ENCODE measurements at places on chromosomes 11 and 22.
A peak's percentile ranks its signal among the peaks of the same experiment; 100 is the strongest.

DNA sequence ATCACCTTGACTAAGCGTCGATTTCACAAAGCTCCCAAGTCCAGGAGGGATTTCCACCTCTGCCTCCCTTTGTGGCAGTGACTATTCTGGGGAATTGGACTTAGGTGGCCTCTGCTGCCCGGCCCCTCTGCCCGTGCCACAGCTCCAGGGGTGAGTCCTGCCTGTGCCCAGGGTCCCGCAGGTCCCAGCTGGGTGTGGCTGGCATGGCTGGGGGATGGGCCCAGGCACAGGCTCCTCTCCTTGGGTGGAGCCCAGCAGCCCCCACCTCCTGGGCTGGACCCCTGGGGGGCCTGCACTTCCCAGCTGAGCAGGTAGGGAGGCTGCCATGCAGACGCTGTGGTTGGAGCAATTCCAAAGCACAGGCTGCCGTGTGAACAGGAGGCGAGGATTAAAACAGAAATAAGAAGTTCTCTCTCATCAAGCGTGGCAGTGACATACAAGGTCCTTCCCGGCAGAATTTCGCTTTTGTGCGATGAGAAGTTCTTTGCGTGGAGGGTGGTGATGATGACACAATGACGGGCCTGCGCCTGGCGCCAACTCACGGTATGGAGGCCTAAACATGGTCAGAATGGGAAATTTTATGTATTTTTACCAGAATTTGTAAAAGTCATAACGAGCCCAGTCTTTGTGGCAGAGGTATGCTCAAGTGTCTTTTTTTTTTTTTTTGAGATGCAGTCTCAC, 107.3 kb downstream of the BRD1 start:
- DNase-seq = no peak

DNA sequence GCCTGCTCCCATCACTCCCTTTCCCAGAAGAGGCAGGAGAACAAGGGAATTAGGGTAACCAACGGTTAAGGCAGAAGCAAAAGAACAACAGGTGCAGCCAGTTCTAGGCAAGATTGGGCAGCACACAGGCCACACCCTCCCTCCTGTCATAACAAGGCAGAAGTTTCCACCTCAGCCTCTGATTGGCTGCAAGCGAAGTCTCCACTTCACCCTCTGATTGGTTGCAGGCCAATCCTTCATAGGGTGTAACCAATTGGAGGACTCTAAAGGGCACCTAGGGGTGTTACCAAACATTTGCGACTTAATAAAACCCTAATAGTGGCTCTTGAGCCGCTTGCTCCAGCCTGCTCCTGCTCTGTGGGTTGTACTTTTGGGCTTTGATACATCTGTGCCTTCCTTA, 153.8 kb downstream of the CACNA1I start:
- no peak for DNase-seq

GRCh38 chr11:74462009-74462408, 5.3 kb downstream of the KCNE3 start:
- DNase-seq = no peak

DNA sequence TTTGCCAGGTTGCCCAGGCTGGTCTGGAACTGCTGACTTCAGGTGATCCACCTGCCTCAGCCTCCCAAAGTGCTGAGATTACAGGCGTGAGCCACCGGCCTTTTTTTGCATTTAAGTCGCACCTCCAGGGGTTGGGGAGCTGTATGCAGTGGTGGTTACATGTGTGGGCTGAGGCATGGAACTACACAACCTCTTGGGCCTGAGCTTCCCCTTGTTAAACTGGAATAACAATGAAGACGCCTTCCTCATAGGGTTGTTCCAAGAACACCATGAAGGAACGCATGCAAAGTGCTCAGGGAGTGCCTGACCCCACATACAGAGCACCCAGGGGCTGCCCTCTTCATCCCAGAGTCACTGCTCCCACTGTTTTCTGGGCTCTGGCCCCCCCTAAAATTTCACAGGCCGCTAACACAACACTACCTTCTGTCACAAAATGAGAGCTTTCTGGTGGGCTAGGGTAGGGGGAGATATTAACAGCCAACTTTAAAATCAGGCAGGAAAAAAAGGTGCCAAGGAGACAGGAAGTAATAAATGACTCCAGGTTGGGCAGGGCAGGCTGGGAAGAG, 1.3 kb upstream of the FAM118A start:
- no peak for DNase-seq

GRCh38 chr11:73283276-73284000, 11.3 kb downstream of the P2RY6 start:
- no peak for DNase-seq

DNA sequence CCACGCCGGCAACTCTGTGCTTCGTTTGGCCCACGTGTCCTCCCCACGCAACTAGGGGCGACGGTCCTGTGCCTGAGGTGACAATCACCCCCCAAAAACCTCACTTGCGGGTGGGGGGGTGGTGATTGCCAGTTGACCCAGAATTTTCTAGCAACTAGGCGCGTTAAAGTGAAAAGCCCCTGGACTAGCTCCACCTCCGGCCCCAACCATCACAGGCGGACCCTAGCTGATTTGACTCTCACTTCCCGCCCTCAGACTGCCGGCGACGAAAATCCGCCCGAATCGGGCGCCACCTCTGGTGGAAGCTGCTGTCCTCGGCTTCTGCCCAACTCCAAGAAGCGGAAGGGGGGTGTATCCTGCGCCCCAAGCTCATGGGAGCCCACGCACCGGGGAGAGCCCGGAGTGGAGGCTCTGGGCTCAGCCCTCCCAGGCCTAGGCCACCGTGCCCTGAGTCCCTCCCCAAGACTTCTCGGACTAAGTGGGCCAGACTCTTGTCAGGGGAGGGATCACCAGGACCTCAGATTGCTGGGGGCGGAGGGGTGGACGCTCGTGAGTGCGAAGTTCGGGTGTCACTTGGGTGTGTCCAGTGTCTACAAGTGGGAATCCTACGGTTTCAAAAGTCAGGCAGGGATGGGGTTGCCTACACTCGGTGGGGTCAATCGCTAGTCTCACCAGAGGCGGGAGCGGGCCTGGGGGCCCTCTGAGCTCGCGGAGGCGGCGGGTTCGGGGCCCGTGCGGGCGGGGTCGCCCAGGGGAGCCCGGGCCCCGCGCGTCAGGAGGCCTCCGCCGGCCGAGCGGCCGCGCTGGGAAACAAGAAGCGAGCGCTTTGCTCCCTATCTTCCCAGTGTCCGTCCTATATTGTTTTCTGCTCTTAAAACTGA, 12.3 kb downstream of the PAX6 start:
- DNase-seq = no peak

DNA sequence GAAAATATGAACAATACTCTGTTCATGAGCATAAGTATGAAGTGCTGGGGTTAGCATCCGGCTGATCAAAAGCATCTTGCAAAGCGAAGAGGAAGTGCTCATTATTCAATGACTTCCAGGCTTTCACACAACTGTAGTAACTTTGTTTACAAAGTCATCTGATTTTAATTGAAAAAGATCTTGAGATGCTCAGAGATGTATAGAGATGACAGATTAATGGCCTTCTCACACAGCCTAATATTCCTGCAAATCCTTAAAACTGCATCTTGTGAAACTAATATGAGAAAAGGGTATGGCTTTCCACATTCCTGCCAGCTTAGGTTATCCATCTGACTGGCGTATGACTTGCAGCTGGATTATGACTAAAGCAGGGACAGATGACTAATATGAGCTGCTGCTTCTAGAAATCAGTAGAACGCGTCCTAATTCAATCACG, 125.4 kb downstream of the CASP12 start:
- peak; percentile 27 for DNase-seq

DNA sequence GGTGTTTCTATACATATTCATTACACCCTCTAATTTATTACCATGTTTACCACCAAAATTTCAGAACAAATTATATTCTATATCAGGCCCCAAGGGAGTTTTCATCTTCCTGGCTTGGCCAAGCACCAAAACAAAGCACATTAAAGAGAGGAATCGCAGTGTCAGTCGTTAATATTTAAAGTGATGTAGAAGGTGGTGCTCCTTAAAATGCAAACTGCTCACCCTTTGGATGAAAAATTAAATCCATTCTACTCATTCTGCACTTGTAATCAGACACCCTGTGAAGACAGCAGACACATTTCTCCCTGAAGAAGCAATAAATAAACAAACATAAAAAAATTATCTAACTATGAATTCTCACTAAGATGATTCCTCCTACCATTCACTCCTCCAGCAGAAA, 113.4 kb downstream of the LRRC4C start:
- DNase-seq = no peak

DNA sequence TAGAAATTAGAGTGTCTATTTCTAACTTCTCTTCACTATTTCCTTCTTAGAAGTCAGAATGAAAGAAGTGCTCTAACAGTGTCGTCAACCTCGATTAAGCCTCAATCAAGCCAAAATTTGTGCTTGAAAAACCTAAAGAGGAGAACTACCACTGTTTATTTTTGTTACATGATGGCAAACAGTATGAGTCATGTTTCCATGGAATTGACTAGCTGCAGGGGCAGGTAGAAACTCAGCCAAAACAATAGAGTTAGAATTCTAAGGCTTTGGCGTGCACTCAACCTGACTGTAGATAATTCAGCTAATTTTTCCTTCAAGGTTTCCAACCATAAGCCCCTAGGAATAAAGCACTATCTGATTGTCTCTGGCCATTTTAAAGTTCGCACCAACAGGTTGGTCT, 415.9 kb downstream of the ETS1 start:
- no peak for DNase-seq

GRCh38 chr22:42286205-42286604, 15.8 kb upstream of the TCF20 start:
- DNase-seq = peak; percentile 64

GRCh38 chr11:134176284-134176683, 47.5 kb downstream of the NCAPD3 start:
- DNase-seq = no peak

- DNase-seq = no peak
Measured at GRCh38 chr22:33680632-33681031, 239.6 kb downstream of the LARGE1 start.

DNA sequence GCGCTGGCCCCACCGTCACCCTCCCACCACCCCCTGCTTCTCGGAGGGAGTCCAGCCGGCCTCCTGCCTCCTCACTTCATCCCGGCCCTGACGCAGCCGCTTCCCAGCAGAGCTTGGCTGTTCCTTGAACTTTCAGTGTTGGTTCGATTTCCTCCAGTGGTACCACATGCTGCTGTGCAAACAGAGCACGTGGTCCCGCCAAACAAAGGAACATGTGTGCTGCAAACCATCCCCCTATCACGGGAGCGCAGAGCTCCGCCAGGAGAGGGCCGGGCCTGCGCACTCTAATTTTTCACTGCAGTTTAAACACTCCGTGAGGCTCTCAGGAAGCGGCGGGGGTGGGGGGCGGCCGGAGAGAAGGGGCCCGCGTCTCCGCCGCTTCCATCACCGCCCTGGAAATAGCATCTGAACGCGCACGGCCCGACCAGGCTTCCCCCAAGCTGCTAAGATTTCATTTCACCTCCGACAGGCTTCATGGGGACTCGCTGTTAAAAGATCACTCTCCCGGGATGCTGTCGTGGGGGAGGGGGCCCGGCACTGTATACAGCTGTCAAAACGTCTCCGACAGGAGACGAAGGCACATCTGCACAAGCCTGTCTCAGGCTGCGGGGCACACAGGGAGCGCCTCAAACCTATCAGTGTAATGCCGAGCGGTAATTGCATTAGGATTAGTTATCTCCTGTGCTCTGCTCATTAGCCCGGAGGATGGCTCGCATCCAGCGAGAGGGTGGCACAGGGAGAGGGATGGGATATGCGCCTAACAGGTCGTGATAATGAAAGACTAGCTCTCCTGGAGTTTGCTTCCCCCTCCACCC, 269.9 kb upstream of the SORL1-AS1 start:
- DNase-seq = no peak

- DNase-seq = no peak
Measured at GRCh38 chr11:116776522-116776984, 3.8 kb upstream of the BUD13 start.

GRCh38 chr11:74470526-74470925, 3.2 kb upstream of the KCNE3 start:
- DNase-seq = no peak

- no peak for DNase-seq
Measured at GRCh38 chr11:104222464-104222863, 58.5 kb upstream of the PDGFD start.

DNA sequence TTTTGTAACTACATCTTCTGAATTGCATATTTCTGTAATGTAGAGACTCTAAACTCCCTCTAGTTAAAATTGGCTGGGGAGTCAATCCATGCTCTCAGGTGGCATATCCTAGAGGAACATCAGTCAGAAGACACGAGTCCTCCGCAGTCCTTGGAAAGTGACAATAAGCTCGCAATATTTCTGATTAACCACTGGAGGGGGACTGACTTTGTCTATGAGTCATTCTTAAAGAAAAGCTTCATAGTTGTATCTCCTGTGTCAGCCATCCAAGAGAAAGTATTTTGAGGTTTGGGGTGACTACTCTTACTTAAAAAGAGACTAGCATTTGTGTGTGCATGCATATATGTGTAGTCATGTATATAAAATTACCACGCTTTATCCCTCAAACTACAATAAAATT, 60.2 kb downstream of the SLN start:
- no peak for DNase-seq

DNA sequence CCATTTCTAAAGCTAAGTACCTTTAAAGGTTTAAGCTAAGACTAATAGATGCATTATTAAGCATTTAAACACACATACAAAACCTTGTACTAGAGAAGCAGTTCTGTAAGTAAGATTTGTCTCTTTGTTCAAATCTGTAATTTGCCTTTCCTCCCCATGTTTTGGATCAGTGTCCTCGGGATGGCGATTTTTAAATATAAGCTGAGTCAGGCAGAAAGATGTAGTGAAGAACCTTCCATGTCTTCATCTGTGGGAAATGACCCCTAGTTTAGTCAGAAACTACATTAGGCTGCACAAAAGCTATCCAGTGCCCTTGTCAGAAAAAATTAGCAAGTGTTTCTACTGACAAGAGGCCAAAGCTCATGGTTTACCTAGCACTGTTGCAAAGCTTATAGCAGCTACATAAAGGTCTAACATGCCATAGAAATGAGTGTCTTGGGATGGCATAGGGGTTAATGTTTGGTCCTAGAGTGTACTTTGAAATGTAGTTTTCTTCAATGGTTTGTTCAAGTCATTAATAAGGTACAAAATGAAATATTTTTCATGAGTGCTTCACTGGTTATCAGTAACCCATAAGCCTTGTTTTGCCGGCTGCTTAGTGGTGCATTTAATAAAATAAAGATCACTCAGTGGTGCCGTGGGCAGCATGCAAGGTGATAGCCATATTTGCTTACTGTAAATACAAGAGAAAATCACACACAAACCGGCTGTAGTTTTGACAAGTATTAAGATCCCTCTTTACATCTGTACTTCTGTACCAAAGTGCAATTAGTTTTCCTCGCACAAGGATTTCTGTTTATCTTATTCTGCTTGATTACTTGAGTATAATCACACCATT, 139.8 kb downstream of the ELP4 start:
- no peak for DNase-seq

GRCh38 chr22:37254209-37254866, 10.3 kb upstream of the RAC2 start:
- DNase-seq = no peak

- DNase-seq = no peak
Measured at GRCh38 chr11:77031599-77031998, 2.6 kb upstream of the B3GNT6 start.
